HCEC 1CT (cell line): ENCODE measurements at places on chromosomes 12 and 14.

DNA sequence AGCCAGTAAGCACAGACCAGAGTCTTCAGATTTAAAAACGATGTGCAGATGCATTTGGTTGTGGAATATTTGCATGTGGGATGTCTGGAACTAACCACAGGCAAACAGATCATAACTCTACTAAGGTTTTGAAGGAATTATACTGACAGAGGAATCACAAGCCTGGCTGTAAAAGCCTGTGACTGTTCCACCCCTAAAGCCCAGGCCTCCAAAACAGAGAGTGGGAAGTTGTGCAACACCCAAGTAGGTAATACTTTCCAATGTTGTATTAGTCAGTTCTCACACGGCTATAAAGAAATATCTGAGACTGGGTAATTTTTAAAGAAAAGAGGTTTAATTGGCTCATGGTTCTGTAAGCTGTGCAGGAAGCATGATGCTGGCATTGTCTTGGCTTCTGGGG is 68.1 kb upstream of the DCD start:
- no peak for DNase-seq

DNA sequence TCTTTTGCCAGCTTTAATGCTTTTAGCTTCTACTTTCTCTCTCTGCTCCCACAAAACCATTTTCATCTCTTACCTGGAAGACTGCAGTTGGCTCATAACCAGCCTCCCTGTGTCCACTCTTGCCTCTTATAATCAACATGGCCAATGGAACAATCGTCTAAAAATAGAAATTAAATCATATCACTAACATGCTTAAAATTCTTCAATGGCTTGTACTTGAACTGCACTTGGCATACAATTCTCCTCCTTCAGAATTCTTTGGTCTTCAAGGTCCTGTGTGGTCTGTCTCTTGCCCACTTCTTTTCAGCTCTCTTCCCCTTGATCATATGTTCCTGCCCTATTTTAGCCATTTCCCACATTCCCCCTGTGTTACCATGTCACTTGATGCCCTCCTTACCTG is 342.2 kb downstream of the ATP23 start:
- DNase-seq, result no peak

GRCh38 chr14:96130391-96130790 is 74.2 kb upstream of the BDKRB2 start:
- no peak for DNase-seq

- no peak for DNase-seq
Measured at GRCh38 chr14:102262929-102263462, 42.0 kb downstream of the MOK start.

- no peak for DNase-seq
Measured at GRCh38 chr14:76984787-76985375, 43.6 kb downstream of the IRF2BPL start.

DNA sequence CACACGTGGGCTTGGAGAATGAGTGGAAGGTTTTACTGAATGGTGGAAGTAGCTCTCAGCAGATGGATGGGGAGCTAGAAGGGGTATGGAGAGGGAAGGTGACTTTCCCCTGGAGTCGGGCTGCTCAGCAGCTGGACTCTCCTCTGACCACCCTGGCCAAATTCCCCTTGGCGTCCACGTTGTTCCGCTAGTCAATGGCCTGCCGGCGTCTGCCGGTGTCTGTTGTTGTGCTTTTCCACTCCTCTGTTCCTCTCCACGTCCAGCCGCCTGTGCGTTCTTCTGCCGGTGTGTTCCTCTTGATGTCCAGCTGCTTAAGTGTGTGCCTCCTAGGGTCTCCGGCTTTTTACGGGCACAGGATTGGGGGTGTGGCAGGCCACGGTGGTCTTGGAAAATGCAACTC is 203.5 kb downstream of the MYRFL start:
- no peak for DNase-seq

DNA sequence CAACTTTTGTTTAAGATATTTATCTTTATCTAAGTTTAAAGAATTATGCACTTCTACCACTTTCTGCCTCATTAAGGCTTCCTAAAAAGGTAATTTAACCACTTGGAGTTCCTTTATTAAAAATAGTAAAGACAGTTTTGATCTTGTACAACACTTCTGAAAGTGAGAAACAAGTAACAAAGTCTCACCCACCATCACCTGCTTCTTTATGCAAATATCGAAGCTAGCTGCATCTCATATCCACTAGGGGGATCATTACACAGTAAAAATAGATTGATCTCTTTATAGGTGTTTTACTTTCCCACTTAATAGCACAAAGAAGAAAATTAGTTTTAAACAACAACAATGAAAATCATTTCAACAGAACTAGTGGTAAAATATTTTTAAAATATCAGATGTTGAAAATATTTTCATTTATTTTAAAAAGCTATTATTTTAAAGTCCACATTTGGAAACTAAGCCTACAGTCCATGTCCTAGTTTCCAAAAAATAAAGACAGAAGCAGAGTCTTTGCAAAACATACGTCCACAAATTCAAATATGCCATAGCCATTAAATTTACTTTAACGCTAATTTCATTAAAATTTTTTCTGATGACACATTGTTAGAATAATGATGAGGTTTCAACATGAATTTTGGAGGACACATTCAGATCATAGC is 160.0 kb upstream of the SOX5 start:
- peak; percentile 45 for DNase-seq

GRCh38 chr14:63513756-63514155 is 29.4 kb downstream of the PPP2R5E start:
- DNase-seq, result no peak

DNA sequence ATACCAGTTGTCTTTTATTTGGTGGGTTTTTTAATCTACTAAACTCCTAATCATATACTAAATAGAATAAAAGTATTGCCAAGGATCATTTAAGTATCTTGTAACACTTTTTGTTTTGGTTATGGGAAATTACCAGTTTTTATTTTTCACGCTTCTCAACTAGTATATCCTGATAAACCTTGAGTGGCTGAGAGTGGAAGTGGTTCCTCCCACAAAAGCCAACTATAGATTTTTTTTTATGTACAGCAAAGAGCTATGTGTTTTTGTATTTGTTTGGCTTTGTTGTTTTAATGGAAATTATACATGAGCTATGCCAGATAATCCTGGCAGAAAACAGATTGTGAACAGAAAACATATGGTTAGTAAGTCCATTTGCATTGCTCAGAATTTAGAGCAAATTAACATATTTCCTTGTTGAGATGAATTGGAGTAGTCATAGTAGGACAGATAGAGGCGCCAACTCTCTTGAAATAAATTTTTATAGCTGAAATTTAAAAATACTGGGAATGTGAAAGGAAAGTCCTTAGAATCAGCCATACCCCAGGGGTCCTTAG is 60.9 kb upstream of the PSMA6 start:
- DNase-seq, result no peak

GRCh38 chr14:89586258-89587135 is 169.5 kb upstream of the FOXN3 start:
- no peak for DNase-seq

DNA sequence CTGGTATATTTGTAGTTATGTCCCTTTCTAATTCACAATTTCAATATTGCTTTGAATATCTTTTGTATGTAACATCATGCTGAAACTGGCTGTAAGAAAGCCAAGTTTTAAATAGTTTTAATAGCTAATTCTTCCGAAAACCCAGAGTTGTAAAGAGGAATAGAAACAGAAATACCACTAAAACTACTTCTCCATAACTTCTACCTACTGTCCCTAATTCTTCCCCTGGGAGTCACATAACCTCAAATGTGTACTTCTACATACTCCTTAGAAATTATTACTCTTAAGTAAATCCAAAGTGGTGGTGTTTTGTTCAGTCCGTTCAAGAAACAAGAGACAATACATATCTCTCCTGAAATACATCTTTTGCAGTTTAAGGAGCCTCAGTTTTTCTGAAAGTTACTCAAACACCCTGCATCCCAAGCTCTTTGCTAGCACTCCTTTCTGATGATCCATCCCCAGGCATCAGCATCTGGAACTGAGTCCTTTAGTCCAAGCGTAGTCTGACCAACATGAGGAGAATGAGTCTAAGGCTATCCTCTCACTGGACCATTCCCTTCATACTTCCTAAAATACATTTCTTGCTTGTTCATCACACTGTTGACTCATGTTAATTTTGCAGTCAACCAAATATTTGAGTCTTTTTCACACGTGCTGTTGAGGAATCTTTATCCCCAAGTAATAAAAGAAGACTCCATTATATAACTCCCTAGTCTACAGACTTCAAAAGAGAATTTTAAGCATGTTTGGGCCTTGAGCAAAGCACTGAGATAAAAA is 214.3 kb upstream of the NUDT4 start:
- peak; percentile 87 for DNase-seq

DNA sequence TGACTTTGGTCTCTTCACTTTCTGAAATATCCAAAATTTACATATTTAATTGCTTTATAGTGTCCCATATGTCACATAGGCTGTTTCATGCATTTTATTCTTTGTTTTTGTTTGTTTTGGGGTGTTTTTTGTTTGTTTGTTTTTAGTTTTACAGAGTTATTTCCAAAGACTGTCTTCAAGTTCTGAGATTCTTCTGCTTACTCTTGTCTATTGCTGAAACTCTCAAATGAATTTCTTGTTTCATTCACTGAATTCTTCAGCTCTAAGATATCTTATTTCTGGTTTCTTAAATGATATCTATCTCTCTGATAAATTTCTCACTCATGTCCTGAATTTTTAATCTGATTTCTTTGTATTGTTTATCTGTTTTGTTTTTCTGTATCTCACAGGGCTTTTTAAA is 412.0 kb upstream of the ATP2B1 start:
- DNase-seq, result no peak

DNA sequence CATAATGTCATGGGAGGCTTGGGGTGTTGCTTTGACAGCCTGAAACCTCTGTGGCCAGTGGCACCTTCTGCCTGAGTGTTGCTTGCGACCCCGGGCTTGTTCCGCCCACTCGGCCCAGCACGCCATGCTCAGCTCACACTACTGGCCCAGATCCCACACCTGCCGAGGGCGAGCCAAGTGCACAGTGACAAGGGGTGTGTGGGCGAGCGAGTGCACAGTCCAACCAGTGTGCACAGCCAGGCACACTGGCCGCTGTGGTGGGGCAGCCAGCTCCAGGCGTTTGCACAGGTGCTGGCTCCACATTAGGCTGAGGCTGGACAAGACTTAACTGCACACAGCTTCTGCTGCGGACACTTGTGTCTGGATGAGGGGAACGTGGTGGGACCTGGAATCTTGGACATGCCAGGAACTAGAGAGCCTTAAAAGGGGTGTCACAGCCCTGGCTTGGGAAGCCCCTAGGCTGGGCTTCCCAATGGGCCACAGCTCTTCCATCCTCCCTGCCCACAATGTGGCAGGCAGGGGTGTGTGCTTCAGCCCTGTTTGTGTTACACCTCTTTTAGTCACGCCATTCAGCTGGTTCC is 609.2 kb upstream of the FOXG1 start:
- DNase-seq, result no peak

DNA sequence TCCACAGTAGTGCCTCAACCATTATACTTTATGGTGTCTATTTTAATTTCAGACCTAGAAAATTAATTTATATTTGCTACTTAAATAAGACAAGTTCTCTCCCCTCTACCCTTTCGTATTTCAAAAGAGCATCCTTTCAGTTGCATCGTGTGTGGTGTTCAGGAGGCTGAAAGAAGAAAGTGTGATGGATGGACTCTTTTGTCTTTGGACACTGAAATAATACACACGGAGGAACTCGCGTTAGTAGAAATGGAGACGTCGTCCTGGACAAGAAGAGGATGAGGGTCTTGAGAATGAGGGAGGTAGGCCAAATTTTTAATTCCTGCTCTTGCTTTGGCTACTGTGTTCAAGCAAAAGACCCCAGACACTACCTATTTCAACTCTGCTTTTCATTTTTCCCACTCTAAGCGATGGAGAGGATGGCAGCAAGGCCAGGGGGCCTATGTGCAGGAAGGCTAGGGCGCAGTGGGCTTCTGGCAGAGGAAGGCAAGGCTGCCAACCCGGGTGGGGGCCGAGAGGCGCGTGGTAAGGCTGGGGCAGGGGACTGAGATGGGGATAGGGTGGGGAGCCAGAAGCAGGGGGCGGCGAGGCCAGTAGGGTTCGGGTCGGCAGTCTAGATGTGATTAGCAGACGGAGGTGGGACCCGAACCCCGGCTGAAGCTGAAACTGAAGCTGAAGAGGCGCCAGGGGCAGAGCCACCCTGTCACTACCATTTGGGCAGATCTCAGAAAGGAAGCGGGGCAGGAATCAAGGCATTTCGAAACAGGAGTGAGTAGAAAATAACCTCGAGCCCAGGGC is 722 bp downstream of the TMED8 start:
- DNase-seq, result peak; percentile 21
